Activated naive CD4-positive, alpha-beta T cell treated with anti-CD3 and anti-CD28 coated beads, Interleukin-2, amount 50 U/mL, for 72 hours (primary cell): ENCODE measurements at places on chromosomes 1 and 21.

GRCh38 chr1:204316164-204316563, 43.6 kb downstream of the PLEKHA6 start:
- DNase-seq = no peak

GRCh38 chr1:121414905-121415304, 230.1 kb downstream of the SRGAP2C start:
- no peak for DNase-seq

DNA sequence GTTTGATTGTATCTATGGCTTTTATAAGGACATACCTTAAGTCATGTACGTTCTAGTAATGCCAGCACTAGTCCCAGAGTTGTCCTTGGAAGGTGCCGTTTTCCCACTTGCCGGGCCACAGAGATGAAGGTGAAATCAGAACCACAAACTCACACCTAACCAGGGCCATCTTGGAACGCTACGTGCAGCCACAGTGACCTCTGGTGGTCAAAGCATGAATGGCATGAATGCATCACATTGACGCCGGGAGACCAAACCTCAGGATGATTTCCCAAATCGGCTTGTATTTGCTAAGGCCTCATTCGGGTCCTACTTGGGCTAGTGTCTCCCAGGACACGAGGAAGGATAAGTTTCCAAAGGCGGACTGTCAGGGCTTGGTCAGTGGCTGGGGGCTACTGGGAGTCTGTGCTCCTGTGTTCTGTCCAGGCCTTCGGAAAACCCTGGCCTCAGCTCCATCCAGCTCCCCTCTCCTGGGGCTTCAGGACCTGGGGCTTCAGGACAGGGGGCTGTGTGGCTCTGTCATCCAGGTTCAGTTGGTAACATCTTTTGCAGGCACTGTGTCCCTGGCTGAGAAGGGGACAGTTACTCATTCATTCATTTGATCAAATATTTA, 260.5 kb downstream of the PRDM2 start:
- DNase-seq = peak; percentile 73

GRCh38 chr1:219938706-219939105, 10.3 kb upstream of the SLC30A10 start:
- DNase-seq = no peak

GRCh38 chr1:232908831-232909230, 41.6 kb upstream of the NTPCR start:
- no peak for DNase-seq

DNA sequence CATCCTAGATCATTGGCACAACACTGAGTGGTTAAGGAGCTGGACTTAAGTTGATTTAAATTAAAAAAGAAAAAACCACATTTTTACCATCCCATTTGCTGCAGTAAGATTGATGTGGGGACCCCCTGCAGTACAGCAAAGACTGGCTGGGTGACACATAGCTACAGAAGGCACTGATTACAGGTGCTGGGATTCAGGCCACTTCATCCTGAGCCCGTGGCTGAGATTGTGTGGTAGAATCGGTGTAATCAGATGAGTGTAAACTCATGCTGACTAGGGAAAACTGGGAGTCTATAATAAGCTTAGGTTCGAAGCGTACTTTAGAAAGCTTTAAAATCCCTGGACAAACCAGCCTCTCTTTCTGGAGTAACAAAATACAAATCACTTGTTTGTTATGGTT, 70.1 kb downstream of the SLC25A24 start:
- DNase-seq = no peak

- no peak for DNase-seq
Observed at GRCh38 chr1:88985692-88986091, 6.7 kb downstream of the KYAT3 start.

- no peak for DNase-seq
Observed at GRCh38 chr1:33407352-33408092, 23.4 kb downstream of the PHC2 start.

GRCh38 chr1:95245029-95245428, 11.0 kb downstream of the RWDD3 start:
- no peak for DNase-seq

GRCh38 chr1:30275926-30276764, 447.2 kb downstream of the MATN1 start:
- no peak for DNase-seq

DNA sequence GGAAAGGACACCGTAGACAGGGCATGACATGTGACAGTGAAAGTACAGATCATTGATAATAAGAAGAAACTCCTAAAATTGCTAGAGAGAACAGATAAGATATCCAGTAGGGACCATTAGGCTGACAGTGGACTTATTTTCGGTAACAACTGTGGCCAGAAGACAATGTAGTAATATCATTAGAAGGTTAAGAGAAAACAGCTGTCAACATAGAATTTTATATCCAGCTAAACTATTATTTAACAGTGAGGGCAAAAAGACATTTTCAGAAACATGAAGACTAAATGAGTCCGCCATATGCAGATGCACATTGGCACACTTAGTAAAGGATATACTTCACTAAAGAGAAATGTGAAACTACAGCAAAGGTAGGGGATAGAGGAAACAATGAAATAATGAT, 95.4 kb upstream of the GUCA2B start:
- DNase-seq = no peak

DNA sequence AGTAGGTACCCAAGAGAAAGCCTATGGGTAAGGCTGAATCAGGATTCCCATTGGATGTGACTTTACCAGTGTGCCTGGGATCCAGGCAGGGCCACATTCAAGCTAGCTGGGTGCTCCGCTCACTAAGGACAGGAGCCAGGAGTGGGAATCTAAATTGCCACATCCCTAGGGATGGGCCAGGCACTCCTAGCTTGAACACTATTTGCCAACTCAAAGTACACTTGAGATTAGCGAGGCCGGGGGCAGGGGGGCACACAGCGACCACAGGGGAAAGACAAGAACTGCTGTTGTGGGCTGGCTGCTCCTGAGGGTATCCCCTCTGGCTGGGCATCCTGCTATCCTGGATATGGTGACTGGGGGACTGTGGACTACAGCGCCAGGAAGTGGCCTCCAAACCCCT, 4.3 kb downstream of the SLC45A3 start:
- no peak for DNase-seq

DNA sequence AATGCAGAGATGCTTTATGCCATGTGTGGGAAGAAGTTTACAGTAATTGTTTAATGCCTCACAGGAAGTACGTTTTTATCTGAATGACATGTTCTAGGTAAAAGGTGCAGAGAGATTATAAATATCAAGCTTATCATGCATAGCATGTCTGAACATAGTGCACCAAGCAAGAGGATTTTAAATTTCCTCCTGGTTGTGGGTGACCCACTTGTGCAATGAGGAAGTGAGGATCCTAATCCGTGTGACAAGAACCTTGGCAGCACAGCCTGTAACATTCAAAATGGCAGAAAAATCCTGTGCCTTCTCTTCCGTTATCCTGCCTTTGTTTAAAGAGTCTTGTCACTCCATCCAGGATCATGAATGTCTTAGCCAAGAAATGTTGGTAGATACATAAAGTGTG, 75.6 kb downstream of the PLA2G4A start:
- DNase-seq = no peak

GRCh38 chr1:37186246-37186756, 152.0 kb upstream of the GRIK3 start:
- no peak for DNase-seq

DNA sequence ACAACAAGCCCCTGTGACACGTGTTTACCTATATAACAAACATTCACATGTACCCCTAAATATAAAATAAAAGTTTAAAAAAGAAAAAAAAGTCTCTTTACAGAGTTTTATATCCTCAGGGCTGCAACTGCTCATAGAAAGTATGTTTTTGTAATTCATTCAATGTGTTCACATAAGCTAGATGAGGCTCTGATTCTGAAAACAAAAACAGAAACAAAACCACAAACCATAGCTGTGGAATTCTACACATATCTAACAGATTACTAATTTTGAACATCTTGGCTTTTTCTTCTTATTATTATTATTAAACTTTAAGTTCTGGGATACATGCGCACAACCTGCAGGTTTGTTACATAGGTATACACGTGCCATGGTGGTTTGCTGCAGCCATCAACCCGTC, 579.6 kb upstream of the ZRANB2 start:
- no peak for DNase-seq
